ENCODE measurements at places on chromosomes 5 and 9.

- no peak for DNase-seq
These were observed 562.2 kb upstream of the TRPC7 start for GRCh38 chr5:136927571-136927970.

GRCh38 chr5:72814864-72815263 is 1.6 kb upstream of the TNPO1 start:
- no peak for DNase-seq

DNA sequence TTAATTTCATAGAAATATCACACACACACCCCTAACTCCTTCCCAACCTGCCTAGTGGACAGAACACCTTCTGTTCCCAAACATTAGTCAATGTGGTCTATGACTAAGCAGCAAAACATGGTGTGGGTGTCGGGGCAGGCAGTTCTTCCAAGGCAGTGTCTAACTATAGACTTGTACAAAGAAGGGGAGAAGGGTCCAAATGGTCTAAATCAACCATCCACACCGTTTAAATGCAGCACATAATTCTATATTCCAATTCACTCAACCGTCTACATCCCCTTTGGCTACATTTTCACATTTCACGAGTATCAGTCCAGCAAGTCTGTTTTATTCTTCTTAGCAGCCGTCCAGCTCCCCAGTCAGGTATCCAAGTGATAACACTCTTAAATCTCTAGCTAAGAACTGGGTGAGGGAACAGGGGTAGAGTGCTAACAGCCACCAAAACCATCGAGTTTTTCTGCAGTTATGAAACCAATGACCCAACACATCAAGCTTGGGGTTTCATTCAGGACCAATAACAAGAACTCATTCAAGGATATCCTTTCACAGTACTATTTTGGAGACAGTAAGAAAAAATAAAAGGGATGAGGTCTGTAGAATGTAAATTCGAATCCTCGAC is 3.3 kb downstream of the ZNF608 start:
- no peak for DNase-seq

DNA sequence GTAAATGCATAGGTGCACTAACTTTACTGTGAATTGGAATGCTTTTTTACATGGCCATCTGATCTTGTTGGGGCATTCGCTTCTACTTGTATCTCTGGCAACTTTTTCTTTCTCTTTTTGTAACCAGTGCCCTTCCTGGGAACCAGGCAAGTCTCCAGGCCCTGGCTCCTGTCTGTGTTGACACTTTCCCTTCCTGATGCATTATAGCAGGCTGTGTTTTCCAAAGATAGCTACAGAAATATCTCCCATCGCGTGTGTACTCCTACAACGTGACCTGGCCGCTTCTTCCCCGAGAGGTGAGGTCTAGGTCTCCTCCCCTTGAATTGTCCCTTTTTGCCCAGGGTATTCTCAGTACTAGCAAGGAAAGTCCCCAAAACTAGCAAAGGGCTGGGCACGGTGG is 81.1 kb upstream of the SPIN1 start:
- no peak for DNase-seq

- no peak for DNase-seq
These were observed 644.8 kb downstream of the EFNA5 start for GRCh38 chr5:107025712-107026497.

GRCh38 chr9:131994364-131995125 is 85.1 kb downstream of the MED27 start:
- no peak for DNase-seq

- DNase-seq: no peak
These were observed 25.9 kb upstream of the AP3B1 start for GRCh38 chr5:78320401-78320800.

Data from stimulated activated CD4-positive, alpha-beta T cell treated with anti-CD3 and anti-CD28 coated beads, Interleukin-1b, Interleukin-23, amount 100 ng/mL, for 1 hour (primary cell).